ENCODE measurements at places on chromosomes 3 and 15.

DNA sequence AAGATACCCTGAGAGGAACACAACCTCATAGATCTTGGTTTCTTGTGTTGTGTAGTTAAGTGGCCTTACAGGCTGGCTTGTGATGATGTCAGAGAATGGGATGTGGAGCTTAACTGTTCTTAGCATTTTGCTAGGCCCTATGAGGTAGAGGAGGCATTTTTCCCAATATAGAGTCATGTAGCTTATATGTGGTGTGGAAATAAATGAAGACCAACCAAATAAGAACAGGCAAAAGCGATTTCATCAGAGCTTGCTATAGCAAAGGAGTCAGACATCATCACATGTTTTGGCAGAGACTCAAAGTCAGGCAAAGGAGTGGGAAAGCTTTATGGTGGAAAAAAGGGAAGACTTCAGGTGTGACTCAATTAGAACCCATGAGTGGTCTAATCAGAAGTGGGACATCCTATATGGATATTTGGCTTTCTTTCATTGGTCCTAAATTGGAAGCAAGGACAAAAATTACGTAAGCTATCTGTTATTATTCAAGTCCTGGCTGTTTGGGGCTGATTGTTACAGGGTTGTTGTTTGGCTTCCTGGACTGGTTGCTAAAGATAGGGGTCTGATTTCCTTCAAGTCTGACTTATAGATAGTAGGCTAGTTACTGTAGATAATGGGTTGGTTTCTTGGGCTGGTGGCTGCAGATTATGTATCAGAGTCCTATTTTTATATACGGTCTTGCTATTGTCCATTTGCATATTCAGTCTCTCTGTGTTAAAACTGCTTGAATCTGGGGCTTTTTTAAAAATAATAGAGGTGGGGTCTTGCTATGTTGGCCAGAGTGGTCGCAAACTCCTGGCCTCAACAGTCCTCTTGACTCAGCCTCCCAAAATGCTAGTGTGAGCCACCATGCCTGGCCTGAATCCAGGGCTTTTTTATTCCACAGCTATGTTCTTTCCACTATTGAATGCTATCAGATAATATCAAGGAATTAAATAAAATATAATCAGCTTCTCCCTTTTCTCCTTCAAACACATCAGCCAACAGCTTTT lies 30.3 kb upstream of the SETD2 start:
- DNase-seq: no peak

DNA sequence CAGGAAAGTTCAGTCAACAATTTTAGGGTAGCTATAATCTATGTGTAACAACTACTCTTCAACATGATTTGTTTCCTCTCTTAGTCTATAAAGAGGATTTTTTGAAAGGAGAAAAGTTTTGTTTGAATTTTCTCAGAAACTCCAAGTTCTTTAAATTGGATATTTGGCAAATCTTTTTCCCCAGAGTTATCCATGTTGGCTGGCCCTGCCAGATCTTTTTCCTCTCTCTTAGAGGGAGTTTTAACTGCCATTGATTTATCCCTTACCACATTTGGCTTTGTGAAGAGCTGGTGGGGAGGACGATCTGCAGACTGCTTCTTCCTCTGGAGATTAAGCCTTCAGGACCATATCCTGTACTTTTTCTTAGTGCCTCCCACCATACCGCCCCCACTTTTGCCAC lies 64.9 kb upstream of the ROPN1 start:
- DNase-seq: no peak

GRCh38 chr3:171028779-171029232 lies 2.3 kb upstream of the SLC2A2 start:
- DNase-seq: no peak

GRCh38 chr3:42652251-42652610 lies 1.3 kb upstream of the ZBTB47 start:
- no peak for DNase-seq

- no peak for DNase-seq
Measured at GRCh38 chr3:174951034-174951433, 91.9 kb downstream of the NAALADL2 start.

DNA sequence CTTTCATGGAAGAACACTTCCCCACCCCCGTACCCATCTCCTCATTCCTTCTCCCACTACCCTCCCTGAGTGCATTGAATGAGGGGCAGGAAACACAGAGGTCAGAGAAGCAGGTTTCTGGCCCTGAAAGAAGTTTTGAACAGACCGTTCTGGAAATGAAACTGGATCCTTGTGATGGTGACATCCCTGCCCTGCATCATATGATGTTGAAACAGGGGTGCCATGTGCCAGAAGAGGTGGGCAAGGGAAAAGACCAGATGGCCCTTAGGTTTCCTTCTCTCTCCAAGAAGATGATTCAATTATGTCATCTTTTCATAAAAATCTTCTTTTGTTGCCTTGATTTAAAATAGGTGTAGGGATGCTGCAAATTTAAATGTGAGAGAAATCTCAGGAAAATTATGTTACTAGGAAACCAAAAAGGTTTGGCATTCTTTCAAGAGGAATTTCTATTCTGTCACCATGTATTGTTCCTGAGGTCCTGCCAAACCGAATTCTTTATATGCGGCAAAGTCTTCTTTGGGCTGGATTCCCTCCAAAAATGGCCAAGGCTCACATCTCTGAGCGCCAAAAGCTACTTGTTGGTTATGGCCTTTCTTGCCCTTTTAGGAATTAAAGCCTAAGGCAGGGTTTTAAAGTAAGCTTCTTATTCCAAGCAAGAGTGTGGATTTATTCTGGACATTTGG lies 19.9 kb upstream of the TNFAIP8L3 start:
- DNase-seq: no peak
